ENCODE measurements at places on chromosomes 4 and X.

DNA sequence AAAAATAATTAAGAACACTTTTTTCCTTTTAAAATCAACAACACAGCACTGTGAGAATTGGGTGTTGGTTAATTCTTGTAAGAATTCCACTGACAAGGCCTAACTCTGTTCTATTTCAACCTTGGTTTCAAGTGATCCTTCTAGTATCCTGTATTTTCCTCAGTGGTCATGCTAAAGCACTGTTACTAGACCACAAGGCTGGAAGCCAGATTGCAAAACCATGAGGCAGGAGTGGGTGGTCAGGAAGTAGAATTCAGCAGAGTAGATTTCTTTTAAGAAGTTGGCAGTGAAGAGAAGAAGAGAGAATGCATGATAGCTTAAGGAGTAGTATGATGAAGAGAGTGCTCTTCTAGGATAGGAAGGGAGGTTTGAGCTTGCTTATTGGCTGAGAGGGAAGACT lies 71.6 kb upstream of the LEF1 start:
- no peak for DNase-seq

- DNase-seq, result no peak
These were observed 52.4 kb downstream of the SEPTIN11 start for GRCh38 chr4:77001907-77002306.

- no peak for DNase-seq
These were observed 190.2 kb downstream of the DCLK2 start for GRCh38 chr4:150268444-150268843.

GRCh38 chr4:174528226-174528625 lies 5.9 kb upstream of the HPGD start:
- no peak for DNase-seq

DNA sequence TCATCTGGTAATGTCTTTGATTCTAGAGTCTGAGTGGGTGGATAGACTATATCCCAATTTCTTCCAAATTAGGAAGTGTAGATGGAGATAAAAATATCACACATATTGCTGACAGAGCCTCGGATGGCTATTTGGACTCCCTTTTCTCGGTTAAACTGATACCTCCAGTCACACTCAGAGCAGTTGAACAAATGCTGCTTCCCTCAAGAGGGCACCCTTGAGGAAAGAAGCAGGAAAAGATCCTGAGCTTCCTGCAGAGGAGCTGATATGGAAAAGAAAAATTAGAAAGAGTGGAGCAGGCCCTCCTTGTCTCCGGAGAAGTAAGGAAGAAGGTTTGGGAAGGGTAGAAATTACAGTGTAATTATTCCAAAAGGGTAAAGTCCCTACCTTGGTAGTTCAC lies 96.2 kb upstream of the CCSER1 start:
- no peak for DNase-seq

DNA sequence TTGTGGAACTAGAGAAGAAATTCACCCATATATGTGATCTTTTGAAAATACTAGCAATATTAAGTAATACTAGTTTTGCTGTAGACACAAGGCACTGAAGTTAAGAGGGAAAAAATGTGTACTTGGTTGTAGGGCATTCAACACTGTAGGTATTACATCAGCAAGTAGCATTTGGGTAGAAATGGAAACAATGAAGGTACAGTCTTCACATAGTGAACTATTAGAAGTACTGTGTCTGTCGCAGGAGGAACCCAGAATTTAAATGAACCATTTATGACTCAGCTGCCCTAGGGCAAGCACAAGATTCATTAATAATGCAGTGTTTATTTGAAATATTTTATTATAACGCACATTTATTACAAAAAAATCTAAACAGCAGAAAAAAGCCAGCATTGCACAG lies 572.7 kb upstream of the TENM3 start:
- no peak for DNase-seq

DNA sequence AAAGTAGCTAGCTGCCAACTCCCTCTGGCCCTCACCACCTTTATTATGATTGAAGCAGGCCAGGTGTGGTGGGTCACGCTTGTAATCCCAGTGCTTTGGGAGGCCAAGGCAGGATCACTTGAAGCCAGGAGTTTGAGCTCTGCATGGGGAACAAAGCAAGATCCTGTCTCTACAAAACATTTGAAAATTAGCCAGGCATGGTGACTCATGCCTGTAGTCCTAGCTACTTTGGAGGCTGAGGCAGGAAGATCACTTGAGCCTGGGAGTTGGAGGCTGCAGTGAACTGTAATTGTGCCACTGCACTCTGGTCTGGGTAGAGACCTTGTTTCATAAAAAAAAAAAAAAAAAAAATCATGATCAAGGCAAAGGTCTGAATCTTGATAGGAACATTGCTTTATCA lies 467.0 kb upstream of the DIPK2B start:
- no peak for DNase-seq

DNA sequence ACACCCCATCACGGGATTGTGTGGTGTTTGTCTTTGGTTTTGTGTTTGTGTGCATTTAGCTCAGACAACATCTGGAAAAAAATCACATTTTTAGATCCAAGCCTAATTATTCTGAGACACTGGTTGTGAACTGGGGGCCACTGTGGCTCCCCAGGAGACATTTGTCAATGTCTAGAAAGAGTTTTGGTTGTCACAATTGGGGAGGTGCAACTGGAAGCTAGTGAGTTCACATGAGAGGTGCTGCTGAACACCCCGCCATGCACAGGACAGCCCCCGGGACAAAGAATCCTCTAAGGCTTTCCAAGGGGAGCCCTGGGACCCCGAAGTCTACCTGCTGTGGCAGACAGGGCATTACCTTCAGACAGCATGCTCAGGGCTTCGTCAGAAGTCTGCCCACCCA lies 26.5 kb downstream of the GPR143 start:
- DNase-seq, result no peak

DNA sequence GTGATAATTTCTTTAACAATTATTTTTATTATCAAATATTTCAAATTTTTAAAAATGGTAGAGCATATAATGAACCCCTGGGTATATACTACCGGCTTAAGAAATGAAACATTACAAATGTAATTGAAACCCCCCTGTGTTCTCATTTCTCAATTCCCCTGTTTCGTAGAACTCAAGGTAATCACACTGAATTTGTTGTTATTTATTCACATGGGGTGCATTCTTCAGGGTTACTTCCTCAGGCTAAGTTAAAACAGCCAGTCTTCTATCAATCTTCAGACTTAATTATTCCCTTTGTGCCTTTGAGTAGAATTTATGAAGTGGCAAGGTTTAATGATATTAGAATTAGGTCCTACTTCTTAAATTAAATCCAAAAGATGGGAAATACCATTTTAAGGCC lies 128.2 kb downstream of the ANAPC10 start:
- DNase-seq, result no peak

DNA sequence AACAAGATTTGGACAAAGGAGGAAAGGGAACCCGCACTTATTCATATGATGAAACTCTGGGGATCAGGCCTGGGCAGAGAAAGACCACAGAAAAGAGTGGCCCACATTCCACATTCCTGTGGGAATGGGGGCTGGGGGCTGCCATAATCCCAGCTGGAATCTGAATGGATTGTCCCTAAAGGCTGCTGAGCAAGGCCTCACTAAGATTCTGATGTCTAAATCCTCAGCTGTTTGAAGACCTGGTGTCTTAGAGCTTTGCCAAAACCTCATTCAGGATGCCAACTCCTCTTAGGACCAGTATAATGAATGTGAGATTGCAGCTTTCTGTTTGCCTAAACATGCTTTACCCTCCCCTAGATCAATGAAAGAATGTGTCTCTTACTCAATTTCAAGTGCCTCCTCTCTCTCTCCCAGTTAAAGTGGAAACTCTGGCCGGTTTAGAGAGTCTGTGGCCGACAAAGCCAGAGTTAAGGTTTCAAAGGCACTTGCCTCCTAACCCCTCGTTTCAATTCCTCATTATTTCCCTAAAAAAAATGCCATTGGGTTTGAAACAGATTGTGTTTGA lies 33.3 kb upstream of the GPC4 start:
- no peak for DNase-seq

DNA sequence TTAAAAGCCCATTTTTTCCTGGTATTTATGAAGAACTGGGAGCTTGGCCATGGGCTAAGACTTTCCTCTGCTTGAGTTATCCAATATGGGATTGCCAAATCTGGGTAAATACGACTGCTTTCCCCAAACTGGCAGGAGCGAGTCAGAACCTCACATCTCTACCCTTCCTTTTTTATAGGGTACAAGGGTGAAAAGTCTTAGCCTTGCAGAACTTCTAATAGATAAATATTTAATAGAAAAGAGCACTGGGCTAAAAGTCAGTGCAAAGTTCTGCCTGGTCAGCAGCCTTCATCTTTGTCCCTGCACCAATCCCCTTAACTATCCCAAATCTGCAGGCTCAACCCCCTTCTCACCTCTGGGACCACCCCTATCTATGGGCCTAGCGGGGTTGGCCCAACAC lies 61.6 kb upstream of the ACSL1 start:
- no peak for DNase-seq

DNA sequence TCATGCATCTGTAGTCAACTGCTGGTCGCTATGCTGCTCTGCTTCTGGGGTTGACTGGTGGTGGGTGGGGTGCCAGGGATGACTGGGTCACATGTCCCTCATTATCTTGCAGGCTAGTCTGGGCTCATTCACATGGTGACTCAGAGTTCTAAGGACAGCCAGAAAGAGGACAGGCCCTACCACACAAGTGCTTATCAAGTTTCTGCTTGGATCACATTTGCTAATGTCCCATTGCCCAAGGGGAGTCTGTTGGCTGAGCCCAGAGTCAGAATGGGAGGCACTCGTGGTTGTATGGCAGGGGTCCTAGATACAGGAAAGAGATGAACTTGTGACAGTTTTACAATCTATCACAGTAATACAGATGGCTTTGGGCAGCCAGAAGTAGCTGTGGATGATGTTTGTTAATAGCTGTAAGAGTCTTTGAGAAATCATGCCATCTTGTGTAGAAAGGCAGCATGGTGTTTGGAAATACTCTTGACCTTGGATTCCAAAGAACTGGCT lies 221.3 kb downstream of the GPAT3 start:
- no peak for DNase-seq

- DNase-seq, result no peak
These were observed 31.5 kb upstream of the ELF2 start for GRCh38 chr4:139208404-139208945.

GRCh38 chrX:118115953-118116712 lies 477 bp downstream of the KLHL13 start:
- DNase-seq, result peak; percentile 23

DNA sequence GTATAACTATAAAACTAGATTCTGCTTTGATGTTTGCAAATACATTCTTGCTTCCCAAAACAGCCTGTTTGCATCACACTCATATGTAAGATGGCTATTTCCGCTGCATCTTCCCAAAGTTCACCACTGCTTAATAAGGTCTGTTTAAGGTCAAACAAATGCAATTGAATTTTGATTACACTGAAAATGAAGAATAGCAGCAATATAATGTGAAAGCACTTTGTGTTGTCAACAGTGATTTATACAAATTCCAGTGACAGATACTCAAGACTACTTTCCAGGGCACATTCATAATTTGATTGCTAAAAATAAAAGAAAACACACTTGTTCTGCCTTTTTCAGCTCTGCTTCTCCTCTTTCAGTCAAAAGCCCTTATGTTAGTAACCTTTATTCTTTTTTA lies 8.1 kb upstream of the PGAM4 start:
- DNase-seq, result no peak

- no peak for DNase-seq
These were observed 839 bp downstream of the QDPR start for GRCh38 chr4:17511051-17511450.

GRCh38 chrX:32153585-32153984 lies 1057.8 kb downstream of the DMD start:
- DNase-seq, result no peak

Data from stimulated activated CD8-positive, alpha-beta memory T cell treated with anti-CD3 and anti-CD28 coated beads, Interleukin-4, amount 100 ng/mL, for 48 hours (primary cell).